ENCODE measurements at places on chromosomes 5 and 9. TPM values are rescaled to one million over a fixed set of nuclear protein-coding genes. Genes with fewer than 3 reads are reported as not detected.
A peak's percentile ranks its signal among the peaks of the same experiment; 100 is the strongest.

DNA sequence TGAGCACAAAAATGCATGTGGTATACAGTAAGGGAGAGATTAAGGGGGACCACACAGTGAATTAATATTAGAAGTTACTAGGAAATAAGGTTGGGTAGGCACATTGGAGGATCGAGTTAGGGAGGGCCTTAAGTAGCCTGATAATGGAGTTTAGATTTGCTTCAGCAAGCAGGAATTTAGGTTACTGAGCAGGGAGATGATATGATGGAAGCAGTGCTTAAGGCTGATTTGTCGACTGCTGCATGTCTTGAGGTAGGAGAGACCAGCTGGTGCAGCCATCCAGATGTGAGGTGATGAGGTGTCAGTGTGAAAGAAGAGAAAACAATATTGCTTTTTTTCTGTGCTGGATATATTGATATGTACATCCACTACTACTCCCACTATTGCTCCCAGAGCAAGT lies 55.2 kb upstream of the ACTBL2 start:
- DNase-seq, result no peak

DNA sequence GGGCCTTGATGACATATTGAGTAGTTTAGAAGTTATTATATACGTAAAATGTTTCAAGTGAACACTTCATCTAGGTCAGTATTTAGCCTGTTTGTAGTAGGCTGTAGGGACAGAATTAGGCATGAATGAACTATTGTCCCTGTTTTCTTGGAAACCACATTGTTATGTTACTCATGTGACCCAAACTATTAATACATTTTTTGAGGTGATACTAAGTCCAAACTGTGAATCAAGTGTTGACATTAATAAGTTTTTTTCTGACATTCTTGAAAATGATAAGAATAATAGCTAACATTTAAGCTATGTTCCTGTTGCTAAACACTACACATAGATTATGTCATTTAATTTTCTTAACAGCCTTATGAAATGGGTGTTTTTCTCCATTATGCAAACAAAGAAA lies 1642.7 kb upstream of the WWC1 start:
- no peak for DNase-seq

The TAS2R1 gene
- not detected for total RNA-seq

DNA sequence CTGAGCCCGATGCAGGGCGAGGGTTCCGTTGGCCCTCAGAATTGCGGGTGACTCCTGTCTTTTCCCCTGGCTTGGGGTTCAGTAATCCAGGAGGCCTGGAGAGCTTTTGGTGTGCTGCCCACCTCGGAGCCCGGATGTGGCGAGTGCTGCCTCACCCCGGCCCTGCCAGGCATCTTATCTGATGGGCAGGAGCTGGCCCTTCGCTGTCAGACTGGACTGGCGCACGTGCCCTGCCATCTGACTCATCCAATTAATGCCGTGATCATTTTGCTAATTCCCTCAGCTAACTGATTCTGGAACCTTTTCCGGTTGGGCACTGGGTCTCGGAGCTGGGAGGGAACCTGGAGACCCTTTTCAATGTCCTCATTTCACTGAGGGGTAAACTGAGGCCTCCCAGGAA lies 34.6 kb downstream of the RXRA start:
- no peak for DNase-seq

The C9orf153 gene
- not detected for total RNA-seq

DNA sequence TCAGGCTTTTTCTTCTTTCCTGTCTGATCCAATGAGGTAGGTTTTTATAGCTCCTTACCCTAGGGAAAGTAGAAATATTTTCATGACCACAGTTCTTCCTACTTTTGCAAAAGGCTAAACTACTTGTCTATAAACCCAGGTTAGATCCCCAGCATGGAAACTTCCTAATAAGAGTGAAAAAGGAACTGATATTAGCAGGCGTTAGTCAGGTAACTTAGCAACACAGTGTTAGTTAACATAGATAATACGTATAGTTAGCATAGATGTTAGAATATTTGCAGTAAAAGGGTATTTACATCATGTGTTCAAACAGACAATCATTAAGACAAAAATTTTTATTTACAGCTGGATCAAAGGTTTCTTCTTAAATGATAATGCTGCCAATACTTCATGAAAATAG lies 162.9 kb upstream of the DAB2 start:
- DNase-seq, result no peak

DNA sequence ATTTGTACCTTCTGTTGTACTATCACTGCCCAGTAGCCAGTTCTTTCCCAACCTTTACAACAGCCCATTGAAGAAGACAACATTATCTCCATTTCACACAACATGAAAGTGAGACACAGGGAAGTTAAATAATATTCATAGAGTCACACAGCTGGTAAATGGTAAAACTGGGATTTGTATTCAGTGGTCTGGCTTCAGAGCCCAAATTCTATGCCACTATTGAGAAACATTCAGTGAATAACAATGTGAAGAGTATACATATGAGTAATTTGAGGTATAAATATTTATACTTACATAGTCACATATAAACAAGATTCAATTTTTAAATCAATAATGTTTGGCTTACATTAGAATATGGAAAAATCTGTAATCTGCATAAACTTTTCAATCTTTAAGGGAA lies 13.8 kb downstream of the SMIM15 start:
- DNase-seq, result no peak

- DNase-seq, result peak; percentile 33
Measured at GRCh38 chr5:74201334-74202081, 439.0 kb downstream of the ENC1 start.

GRCh38 chr5:150498501-150498900 lies 9.4 kb upstream of the NDST1 start:
- DNase-seq, result no peak

DNA sequence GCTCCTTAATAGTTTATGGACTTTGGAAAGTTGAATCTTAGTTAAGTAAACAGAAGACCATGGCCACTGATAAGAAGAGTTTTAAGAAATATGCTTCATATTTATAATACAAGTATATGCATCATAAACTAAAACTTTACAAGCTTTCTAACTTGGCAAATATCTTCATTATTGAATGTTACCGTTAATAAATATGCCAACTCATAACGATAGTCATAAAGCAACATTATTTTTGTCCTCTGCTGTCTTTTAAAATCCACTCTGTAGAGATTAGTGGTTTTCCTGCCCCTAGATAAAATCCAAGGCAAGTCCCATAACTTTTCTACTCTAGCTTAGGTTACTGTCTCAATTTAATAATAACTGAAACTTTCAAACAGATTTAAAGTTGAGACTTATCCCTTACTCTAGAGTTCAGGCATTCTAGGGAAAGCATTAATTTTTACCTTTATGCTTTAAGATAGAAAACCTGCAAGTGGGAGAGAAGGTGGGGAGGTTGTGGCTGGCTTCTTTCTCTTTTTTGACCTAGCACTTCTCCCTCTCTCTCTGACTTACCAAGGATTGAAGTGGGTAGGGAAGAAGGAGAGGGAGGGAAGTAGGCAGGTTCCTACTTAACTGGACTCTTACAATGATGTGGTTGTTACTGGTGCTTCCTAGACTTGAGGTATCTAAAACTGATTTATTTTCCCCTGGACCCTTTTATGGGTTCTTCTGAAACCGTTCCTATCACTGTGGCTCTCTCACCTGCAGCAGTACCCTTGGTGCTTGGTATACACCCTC lies 29.6 kb downstream of the RNF145 start:
- no peak for DNase-seq

DNA sequence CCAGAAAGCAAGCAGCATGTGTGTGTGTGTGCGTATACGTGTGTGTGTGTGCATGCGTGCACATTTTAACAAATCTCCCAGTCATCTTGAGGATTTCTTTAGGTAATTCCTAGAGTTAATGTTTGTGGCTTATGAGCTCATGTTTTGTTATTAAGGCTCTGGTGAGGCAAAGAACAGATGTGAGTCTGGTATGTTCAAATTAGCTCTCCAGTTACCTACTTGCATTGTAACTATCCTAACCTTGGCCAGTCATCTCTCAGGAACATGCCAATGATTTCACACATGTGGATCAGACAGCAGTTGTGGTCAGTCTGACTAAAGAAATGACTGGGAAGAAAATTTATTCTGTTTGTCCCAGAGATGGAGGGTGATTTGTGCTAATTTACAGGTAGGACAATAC lies 163.1 kb downstream of the IZUMO3 start:
- no peak for DNase-seq

GRCh38 chr9:101673642-101674041 lies 64.8 kb downstream of the GRIN3A start:
- no peak for DNase-seq

The JAKMIP2 gene
- total RNA-seq, result not detected

DNA sequence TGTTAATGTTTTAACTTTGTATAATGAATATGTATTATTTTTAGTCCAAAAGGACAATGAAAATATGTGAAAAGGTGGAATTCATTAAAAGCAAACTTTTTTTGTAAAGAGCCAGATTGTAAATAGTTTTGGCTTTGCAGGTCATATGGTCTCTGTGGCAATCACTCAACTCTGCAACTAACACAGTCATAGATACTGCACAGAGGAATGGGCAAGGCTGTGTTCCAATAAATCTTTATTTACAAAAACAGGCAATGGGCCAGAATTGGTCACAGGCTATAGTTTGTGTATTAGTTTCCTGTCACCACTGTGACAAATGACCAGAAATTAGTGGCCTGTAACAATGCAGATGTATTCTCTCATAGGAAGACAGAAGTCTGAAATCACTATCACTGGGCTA lies 125.4 kb upstream of the PTCH1 start:
- no peak for DNase-seq

DNA sequence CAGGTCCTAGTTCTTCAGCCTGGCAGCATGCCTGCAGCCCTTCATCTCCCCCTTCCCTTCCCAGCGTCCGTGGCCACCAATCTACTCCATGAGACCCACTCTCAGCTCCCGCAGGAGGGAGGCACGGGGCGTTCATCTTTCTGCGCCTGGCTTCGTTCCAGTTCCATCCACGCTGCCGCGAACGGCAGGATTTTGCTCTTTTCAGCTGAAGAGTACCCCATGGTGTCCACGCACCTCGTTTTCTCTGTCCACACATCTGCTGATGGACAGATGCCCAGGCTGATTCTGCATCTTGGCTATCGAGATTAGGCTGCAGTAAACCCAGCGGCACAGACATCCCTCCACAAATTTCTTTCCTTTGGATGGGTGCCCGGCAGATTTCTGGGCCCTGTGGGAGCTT lies 30.5 kb upstream of the NKD2 start:
- no peak for DNase-seq

DNA sequence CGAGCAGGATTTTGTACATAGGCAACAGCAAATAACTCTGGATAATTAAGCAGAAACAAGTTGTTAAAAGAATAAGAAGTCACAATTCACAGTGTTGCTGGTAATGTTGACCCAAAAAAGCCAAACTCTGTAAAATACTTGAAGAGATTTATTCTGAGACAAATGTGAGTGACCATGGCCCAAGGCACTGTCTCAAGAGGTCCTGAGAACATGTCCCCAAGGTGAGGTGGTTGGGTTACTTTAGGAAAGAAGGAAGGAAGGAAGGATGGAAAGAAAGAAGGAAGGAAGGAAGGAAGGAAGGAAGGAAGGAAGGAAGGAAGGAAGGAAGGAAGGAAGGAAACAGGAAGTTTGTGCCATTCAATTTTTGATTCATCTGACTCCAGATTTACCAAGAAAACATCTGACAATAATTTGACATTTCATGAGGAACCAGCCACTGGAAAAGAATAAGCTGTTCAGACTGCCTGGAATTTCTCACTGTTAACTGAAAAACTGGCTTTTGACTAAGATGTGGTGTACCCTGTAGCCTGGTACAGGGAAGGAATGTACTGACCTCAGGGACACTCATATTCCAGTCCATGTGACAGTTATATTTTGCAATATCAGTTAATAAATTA lies 295.9 kb upstream of the TNC start:
- DNase-seq, result no peak

GRCh38 chr5:157088342-157088990 lies 20.4 kb downstream of the HAVCR2 start:
- no peak for DNase-seq

DNA sequence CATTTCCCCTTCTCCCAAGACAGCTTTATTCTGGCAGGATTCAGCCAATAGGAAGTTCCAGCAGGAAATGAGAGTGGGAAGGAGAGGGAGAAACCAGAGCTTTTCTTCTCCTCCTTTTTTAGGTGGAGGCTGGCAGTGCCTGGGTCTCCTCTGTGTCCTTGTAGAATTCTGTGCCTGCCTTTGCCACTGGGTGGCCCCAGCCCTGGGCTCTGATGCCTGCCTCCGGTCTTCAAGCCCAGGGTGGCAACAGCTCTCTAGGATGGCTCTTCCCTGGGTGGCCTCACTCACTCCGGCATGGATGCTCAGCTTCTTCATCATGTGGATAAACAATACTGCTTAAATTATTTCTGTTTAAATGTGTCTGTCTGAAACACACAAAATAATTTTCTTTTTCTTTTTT lies 694.8 kb downstream of the SEMA5A start:
- no peak for DNase-seq

- DNase-seq, result no peak
Measured at GRCh38 chr5:62942384-62942783, 363.8 kb downstream of the LRRC70 start.

GRCh38 chr9:71079451-71079850 lies 42.0 kb downstream of the TRPM3 start:
- no peak for DNase-seq

- no peak for DNase-seq
Measured at GRCh38 chr5:32098890-32099310, 75.2 kb downstream of the GOLPH3 start.

DNA sequence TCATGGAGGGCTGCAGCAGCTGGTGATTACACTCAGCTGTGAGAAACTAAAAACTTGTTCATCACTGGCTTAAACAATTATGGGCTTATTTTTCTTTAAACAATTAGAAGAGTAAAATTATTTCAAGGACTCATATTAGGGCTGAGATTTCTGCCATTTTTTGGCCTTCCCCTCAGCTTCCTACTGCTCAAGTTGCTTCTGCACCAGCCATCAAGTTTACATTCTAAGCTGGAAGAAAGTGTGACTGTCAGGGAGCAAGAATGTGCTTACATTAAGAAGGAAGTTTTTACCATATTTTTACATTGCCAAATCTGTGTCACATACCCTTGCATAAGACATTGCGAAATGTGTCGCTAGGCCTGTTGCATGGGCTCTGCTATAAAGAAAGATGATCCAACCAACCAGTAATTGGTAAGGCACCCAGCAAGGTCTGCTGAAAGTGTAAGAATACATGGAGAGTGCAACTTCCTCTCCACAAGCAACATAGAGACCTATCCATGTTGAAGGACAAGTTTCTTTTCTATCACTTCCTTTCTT lies 260.3 kb upstream of the CDH10 start:
- DNase-seq, result no peak

DNA sequence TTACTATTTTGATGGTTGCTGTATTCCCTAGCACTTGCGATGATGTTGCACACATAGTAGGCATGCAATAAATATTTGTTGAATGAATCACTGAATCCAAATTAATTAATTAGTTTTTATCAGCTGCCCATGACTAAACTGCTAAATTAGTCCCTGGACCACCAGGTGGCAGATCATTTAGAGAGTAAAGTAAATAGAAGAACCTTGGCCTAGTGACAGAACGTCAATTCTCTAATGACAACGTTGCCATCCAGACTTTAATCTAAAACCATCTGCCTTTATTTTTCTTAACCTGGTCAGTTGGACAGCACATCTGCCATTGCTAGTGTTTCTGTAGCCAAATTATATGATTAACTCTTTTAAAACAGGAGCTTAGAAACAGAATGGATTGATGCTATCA lies 457.5 kb downstream of the KIF4B start:
- no peak for DNase-seq

Measured in Panc1 (cell line).